NCI-H1092 treated with DMSO at 0.1 percent for 48 hours (cell line): ENCODE measurements at places on chromosomes 16 and 17.

GRCh38 chr16:15934991-15935390 is 14.4 kb upstream of the ABCC1 start:
- DNase-seq: no peak

DNA sequence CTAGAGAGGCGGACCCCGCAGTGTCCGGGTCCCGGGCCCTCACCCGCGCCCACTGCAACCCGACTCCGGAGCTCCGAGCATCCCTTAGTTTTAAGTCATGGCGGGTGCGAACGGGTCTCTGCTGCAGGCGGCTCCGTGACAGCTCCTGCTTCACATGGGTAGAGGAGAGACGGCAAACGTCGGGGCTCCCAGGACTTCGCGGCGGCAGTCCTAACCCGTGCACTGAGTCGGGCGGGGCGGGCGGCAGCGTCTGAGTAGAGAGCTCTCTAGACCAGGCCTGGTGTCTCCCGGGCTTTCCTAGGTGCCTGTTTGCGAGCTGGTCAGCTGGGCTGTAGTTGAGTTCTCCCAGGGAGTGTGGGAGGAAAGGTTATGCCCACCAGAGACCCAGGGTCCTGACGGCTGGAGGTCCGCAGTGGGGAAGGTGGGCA is 345 bp downstream of the TSC2 start:
- DNase-seq: peak; percentile 50

- no peak for DNase-seq
Measured at GRCh38 chr17:2105663-2106062, 50.8 kb downstream of the HIC1 start.

DNA sequence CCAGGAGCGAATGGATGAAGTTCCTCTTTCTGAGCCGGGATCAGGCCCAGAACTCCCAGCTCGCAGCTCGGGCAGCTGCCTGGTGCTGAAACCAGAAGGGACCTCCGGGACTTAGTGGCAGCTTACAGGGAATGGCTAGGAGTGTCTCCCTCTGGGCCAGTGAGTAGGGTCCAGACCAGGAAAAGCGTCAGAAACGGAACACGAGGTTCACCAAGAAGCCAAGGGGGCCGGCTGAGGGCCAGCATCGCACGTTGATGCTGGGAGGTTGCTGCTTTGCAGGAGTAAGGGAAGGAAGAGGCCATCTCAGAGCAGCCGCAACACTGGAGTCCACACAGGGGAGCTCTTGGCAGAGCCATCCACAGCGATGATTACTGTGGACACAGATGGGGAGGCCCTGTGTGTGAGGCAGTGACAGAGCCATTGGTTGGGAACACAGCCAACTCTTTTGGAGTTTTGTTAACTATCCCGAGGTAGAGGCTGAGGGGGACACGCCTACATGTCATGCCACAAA is 74.0 kb upstream of the CREBBP start:
- peak; percentile 5 for DNase-seq

- DNase-seq: no peak
Measured at GRCh38 chr17:20200016-20200795, 191.0 kb downstream of the SPECC1 start.

DNA sequence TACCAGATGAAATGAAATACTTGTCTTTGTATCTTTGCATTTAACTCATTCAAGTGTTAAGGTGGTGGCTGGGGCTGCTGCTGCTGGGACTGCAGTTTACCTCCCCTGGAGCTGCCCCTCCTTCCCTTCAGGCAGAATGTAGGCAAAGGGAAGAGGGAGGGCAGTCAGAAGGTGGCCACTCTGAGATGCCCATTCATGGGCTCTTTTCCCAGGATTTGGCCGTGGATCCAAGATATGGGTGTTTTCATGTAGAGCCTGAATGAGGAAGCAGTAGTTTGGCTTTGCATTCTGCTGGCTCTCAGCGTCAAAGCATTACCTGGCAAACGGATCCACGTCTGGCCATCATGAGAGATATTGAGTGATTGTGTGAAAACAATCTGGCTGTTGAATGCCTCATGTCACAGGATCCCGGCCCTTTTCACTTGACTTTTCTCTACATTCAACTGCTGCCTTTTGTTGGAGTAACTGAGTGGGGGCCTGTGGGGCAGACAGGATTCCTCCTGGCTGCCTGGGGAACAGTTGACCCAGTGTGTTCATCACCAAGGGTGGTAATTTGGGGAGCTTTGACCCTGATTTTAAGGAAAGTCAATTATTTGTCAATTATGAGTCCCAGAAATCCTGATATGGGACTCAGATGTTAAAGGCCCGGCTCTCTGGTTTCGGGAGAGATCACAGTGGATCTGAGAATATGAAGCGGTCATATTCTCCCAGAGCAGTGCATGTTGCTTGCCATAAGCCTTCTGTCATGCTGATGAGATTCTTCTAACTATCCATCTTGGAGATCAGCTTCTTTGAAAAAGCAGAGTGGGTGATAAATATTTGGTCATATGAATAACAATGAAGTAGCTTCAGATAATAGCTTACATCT is 236.8 kb downstream of the IRX3 start:
- DNase-seq: peak; percentile 30

DNA sequence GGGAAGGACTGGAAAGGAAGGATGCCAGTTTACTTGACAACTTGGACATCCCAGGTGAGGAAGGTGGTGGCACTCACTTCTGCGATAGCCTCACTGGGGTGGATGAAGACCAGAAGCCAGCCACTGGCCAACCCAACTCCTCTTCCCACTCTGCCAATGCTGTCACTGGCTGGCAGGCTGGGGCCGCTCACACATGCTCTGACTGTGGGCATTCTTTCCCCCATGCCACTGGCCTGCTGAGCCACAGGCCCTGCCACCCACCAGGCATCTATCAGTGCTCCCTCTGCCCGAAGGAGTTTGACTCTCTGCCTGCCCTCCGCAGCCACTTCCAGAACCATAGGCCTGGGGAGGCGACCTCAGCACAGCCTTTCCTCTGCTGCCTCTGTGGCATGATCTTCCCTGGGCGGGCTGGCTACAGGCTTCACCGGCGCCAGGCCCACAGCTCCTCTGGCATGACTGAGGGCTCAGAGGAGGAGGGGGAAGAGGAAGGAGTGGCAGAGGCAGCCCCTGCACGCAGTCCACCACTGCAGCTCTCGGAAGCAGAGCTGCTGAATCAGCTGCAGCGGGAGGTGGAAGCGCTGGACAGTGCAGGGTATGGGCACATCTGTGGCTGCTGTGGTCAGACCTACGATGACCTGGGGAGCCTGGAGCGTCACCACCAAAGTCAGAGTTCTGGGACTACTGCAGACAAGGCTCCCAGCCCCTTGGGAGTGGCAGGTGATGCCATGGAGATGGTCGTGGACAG is 4.5 kb downstream of the ZNF646 start:
- no peak for DNase-seq

DNA sequence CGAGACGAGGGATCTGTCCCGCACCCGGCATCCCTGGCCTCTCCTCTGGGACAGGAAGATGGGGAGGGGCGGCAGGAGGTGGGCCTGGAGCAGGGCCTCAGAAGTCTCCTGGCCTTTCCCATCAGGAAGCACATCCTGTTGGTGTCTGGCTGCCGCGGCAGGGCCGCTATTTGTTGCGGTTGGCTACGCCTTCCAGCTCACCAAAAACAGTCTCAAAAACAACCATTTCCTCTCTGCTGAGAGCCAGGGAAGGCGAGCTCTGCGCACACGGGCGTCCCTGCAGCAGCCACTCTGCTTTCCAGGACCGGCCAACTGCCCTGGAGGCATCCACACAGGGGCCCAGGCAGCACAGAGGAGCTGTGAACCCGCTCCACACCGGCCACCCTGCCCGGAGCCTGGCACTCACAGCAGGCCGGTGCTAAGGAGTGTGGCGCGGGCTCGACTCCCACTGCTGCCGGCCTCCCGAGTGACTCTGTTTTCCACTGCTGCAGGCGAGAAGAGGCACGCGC is at the start of gene TMEM204:
TSS of gene TMEM204 (plus strand) at position 224 of the 509 bp plus-strand sequence. CDS start 610 bp downstream, outside the sequence.
- no peak for DNase-seq

DNA sequence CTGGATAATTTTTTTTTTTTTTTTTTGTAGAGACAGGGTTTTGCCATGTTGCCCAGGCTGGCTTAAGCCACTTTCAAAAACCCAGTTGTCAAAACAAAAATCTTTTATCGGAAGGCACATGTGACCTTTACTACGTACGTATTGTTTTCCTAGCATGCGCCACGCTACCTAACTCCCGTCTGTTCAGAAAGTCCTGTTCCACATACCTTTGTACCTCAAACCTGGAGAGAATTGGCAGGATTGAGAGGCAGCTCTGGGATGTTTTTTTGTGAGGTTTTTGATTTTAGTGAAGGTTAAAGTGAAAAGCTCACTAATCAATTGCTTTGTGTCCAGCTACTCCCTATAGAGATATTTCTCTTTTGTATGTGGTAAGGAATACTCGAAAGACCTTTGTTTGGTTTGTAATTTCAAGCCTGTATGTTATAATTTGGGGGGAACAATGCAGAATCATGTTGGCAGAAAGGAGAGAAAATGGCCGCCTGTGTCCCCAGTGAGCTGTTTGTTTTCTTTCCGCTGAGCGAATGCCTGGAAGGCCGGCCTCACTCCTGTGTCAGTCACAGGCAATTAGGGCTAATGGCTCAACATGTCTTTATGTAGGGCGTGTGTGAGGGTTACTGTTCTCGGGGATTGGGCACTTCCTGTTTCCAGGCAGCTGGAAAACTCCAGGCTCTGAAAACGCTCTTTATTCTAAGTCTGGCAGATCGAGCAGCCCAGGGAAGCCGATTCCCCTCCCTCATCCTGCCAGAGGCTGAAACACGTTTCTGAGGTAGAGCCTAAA is 60.8 kb upstream of the CLEC18A start:
- peak; percentile 90 for DNase-seq

GRCh38 chr17:50316016-50316587 is 29.8 kb upstream of the XYLT2 start:
- no peak for DNase-seq

GRCh38 chr17:50519141-50519834 is 11.0 kb downstream of the MYCBPAP start:
- DNase-seq: no peak

DNA sequence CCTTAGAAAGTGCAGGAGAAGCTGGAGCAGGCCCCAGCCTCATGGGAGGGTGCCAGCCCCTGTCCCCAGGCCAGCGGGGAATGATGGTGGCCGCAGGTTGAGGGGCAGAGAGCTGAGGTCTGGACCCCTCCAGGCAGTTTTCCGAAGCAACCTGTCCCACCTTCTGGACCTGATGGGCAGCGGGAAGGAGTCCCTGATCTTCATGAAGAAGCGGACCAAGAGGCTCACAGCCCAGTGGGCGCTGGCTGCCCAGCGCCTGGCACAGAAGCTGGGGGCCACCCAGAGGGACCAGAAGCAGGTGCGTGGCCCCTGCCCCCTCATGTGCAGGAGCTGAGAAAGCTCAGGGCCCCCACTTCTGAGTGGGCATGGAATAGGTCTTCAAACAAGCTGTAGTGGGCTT is 36.8 kb downstream of the MGAT5B start:
- no peak for DNase-seq

DNA sequence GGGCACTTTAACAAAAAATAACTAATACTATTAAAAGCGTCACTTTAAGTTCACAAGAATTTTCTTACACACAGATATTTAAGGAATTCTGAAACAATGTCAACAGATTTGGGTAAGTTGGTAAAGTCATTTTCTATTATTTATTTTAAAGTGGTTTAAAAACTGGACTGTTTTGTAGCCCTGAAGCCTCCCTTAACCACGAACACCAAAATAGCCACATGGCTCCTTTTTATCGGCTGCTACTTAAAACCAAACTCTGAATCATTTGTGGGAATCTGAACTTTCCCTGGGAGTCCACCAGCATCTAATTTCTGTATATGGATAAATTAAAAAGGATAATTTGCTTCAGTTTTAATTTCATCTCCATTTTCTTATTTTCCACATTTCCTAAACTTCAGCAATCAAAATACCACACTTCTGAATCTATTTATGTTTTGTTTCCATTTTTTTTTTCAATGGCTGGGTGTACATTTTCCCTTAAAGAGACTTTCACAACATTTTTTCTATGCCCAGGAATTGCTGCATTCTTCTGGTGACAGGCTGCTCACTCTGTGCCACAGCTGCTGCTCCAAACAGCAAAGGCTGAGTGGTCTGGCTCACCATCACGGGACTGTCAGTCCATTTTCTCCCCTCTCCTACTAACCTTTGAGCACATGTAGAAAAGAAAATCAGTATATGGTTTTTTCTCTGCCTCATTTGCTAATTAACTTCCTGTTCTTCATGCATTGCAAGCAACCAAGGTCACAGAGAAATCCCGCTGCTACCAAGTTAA is 255.5 kb upstream of the KCNJ16 start:
- DNase-seq: no peak

- DNase-seq: no peak
Measured at GRCh38 chr16:86515413-86515776, 5.1 kb downstream of the FOXF1 start.

DNA sequence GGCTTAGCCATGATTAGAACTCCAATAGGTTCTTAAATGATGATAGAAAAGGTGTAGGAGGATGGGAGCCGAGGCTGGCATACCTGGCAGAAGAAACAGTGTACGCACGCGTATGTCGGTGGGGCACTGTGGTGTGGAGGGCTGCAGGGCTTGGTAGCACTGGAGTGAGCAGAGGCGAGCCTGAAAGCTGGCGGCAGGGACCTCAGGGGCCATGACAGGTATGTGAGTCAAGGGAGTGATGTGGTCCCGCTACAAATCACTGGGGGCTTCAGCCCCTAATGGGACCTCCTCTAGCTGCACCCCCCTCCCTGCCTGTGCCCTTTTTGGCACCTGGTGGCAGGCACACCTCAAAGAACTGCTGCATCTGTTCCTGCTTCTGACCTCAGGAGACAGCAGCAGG is 67.3 kb downstream of the RAI1 start:
- DNase-seq: peak; percentile 22
